ENCODE measurements at places on chromosomes 11 and 22.

- H3K4me3 ChIP-seq = no peak overlapping the region
- DNase-seq = peak; percentile 93
- H3K27ac ChIP-seq = peak overlapping the region; percentile 80
- H3K27me3 ChIP-seq = no peaks in the 10 kb centered on the region
These were observed 16.7 kb downstream of the PHLDA2 start for GRCh38 chr11:2912498-2912897.

DNA sequence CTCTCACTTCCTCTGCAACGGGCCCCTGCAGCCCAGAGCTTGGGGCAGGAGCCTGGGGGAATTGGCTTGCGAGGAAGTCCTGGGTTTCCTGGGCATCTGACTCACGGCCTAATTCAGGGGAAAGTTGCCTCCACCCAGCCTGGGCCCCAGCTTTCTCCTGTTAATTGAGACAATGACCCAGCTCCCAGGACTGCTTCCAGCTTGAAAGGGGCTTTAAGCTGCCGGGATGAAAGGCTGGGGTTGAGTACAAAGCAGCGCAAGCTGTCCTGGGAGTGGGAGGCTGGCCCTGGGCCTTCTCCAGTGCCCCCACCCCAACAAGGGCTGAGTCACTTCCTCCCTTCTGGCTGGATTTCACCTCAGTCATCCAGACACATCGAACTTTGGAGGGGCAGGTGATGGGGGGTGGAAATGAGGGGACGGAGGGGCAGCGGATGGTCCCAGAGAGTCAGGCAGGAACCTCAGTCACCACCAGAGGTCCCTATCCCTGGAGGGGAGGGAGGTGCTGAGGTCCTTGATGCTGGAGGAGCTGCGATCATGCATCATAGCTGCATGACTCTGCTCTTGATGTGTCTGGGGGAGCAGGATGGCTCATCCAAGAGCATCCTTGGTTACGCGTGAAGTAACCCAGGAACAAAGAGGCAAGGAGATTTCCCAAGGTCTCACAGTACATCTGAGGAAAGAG, 30.1 kb upstream of the OAF start:
- no peak for DNase-seq
- no peak overlapping the region for H3K4me3 ChIP-seq
- no peaks in the 10 kb centered on the region for H3K27me3 ChIP-seq

DNA sequence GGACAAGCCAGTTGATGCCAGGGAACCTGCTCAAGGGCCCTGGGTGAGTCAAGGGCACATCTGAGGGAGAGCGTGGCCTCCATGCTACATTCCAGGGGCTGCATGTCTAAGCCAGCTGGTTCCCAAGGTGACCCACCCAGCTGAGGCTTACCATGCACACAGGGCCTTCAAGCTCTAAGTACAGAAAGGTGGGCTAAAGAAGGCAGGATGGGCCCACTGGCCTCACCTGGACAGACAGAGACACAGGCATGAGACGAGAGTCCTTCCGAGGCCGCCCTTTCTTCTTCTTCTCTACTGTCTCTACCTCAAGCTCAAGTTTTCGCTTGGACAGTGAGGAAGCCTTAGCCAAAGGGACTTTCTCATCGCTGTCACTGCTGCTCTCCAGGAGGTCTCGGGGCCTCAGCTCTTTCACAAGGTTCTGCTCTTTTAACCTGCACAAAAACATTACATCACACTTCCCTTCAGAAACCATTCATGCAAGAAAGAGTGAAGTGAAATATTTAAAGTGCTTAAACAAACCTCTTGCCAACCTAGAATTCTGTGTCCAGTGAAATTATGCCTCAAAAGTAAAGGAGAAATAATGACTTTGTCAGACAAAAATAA, 69.9 kb downstream of the HIRA start:
- no peak for DNase-seq
- no peaks in the 10 kb centered on the region for H3K4me1 ChIP-seq
- H3K4me3 ChIP-seq = no peak overlapping the region

- H3K27ac ChIP-seq = no peak overlapping the region
- peaks cover 7% of the 10 kb centered on the region for H3K4me1 ChIP-seq
- H3K4me3 ChIP-seq = no peak overlapping the region
- no peaks in the 10 kb centered on the region for H3K36me3 ChIP-seq
- DNase-seq = no peak
These were observed 311.3 kb downstream of the C11orf87 start for GRCh38 chr11:109733245-109733644.

DNA sequence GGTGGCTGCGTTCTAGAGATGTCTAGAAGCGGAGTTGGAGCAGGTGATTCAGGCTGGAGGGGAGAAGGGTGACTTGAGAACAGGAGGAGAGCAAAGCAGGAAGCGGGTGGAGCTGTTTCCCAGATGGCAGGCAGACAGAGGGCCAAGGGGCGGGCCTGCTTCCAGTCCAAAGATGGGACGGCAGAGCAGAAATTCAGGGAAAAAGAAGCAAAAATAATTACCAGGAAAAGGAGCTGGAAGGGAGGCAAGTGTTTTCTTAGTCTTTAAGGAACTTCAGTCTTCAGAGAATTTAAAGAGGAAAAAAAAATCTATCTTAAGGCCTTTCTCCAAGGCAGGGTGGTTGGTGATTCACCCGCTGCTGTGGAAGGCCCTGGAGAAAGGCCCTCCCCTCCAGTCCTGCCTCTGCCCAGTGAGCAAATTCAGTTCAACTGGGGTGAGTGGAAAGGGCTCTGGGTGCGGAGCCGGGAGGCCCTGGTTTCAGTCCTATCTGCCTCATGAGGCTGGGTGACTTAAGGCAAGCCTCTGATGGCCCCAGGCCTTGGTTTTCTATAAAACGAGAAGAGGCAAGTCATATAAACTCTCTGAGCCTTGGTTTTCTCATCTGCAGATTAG, 4.5 kb upstream of the CREB3L1 start:
- no peaks in the 10 kb centered on the region for H3K27me3 ChIP-seq
- H3K27ac ChIP-seq = peak overlapping the region; percentile 82
- H3K4me3 ChIP-seq = no peak overlapping the region
- H3K36me3 ChIP-seq = no peaks in the 10 kb centered on the region
- no peak for DNase-seq
- peaks cover 71% of the 10 kb centered on the region for H3K4me1 ChIP-seq

- no peaks in the 10 kb centered on the region for H3K27me3 ChIP-seq
- DNase-seq = no peak
- no peaks in the 10 kb centered on the region for H3K4me1 ChIP-seq
- no peak overlapping the region for H3K4me3 ChIP-seq
- no peaks in the 10 kb centered on the region for H3K36me3 ChIP-seq
- no peak overlapping the region for H3K27ac ChIP-seq
These were observed 8.3 kb downstream of the CYB561A3 start for GRCh38 chr11:61353131-61354067.

DNA sequence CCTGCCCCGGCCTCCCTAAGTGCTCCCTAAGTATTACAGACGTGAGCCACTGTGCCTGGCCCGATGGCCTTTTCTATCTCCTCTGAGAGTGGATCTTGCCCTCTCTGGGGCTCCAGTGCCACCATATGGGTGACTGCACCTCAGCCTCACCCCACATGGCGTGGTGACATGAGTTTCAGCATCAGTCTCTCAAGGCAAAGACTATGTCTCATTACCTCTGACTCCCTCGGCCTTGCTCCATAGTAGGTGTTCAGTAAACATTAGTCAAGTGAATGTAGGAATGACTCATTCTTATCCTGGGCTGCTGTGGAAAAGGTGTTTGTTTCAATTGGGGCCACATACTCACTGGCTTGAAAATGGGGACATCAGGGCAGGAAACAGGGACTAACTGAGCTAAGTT, 168.8 kb downstream of the GRIK4 start:
- no peak overlapping the region for H3K4me3 ChIP-seq
- DNase-seq = no peak
- H3K27me3 ChIP-seq = no peaks in the 10 kb centered on the region
- no peaks in the 10 kb centered on the region for H3K36me3 ChIP-seq

Measured in Caco-2 (cell line).